Retina (tissue), 1 donor: ENCODE measurements at places on chromosomes 11 and 22.
A peak's percentile ranks its signal among the peaks of the same experiment; 100 is the strongest.

DNA sequence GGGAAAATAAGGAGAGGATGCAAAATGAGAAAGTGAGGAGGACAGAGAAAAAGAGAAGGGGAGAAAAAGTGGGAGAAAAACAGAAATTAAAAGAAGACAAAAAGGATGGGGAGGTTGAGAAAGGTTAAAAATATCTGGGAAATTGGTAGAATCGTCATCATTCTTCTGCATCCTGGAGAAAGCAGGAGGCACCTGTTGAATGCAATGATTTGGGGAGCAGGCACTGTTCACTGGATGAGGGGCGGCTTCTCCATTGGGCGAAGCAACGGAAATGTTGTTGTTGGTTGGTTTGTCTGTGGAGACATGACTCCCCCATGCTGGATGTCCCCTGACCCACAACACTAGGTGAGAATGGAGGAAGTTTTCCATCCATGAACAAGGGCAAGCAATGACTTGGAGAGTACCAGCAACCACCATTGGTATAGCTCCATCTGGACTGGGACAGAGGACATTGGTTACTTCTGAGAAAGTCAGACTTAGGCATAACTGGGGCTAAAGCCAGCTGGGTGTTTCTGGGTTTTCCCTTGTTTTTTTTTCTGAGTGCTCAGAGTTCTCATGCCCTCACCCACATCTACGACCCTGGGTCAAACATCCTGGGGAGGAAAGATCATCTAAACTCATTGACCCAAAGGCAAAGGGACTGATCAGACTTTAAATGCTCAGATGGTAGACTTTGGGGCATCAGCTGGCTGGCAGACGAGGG, 11.9 kb upstream of the CD44 start:
- DNase-seq: no peak

- no peak for DNase-seq
Measured at GRCh38 chr11:127182586-127183203, 182.1 kb upstream of the KIRREL3 start.

DNA sequence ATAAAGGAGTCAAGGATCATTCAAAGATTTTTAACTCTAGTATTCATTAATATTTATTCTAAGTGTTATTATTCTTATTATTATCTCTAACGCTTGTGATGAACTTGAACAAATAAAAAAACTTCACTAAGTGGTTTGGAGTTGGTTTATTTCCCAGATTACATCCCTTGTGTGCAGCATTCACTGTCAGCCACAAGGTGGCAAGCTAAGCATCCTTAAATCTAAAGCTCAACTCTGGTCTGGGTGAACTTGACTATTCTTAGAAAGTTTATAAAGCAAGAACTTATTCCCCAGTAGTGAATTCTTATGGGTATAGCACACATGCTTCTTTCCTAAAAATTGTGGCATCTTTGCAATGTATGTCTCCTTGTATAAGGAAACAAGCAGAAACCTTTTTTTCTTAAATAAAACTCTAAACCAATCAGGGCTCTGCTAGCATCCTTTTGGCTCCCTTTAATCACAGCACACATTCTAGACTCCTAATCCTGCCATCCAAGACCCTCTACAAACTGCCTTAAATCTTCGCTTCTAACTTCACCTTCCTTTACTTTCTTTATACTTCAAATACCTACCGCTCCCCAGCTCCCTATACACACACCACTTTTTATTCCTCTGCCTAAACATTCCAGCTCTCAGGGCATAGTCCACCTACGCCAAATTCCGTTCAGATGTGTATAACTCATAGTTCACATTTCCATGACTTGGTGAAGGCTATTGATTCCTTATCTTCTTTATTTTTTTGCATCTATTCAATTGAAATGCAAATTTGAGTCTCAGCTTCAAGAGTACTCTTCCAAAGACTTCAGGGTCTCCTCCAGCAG, 1068.8 kb downstream of the DLG2 start:
- peak; percentile 40 for DNase-seq

GRCh38 chr22:35615156-35615555, 2.0 kb downstream of the MB start:
- no peak for DNase-seq

- peak; percentile 28 for DNase-seq
Measured at GRCh38 chr11:93080146-93080759, 110.8 kb downstream of the MTNR1B start.
